ENCODE measurements at places on chromosomes 12 and 14. TPM values are rescaled to one million over a fixed set of nuclear protein-coding genes. Genes with fewer than 3 reads are reported as not detected.

Gene PTGER2
- total RNA-seq: 67.9 TPM

GRCh38 chr12:114430306-114430705 lies 24.4 kb upstream of the TBX5 start:
- no peak for DNase-seq

- no peak for DNase-seq
These were observed 163.3 kb upstream of the NTF3 start for GRCh38 chr12:5268424-5269210.

DNA sequence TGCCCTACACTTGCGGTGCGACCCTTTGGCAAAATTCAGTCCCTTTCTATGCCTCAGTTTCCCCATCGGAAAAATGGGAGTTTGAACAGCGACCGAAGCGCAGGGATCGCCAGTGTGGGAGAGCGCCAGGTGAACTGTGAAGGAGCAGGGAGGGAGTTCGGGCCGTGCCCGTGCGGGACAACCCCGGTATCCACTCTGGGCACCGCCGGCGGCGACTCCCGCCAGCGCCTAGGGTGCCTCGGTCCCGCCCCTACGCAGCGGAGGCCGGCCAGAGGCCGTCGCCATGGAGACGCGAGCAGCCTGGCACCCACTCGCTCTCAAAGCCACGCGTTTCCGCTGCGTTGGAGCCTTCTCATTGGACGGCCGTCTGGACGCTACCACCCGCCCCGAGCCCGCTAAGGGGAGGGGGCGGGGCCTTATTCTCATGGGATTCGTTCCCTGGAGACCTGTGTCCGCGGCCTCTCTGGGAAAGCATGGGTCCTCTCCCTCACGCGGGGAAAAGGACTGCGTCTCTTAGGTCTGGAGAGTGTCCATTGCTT lies 729 bp upstream of the MLEC start:
- DNase-seq: peak; percentile 97

DNA sequence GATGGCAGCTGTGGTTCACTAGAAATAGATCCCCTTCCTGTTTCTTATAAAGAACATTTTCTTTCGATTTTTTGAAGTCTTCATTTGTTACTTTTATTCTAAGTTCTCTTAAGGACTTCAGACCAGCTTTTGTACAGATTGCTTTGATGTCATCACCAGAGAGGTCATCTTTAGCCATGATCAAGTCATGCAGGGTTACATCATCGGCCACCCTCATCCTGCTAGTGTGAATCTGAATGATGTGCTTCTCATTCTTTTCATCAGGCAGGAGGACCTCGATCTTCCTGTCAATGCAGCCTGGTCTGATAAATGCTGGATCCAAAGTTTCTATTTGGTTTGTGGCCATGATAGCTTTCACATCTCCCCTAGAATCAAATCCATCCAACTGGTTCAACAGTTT lies 706.7 kb downstream of the RERGL start:
- no peak for DNase-seq

DNA sequence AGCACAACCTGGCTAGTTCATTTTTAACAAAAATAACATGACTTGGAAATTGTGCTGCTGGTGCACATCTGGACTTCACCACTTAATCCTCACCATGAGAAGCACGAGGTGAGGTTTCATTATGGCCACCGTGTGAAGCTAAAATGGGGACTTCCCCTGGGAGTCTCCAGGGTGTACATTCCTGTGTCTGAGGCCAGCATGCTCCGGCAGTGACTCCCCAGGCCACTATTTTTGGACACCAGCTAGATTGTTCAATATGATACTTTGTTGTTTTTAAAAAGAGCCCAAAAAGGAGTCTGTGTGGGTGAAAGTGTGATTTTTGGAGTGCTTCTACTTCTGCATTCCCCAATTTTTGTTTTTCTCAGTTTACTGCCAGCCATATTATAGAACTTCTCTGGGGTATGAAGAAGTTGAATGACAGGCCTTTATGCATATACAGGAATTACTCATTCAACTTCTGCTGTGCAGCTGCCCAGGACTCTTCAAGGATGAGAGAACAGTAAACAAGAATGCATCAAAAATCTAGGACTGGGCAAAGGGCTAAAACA lies 16.9 kb upstream of the AICDA start:
- no peak for DNase-seq

GRCh38 chr14:74261288-74261687 lies 22.0 kb downstream of the VSX2 start:
- DNase-seq: no peak

DNA sequence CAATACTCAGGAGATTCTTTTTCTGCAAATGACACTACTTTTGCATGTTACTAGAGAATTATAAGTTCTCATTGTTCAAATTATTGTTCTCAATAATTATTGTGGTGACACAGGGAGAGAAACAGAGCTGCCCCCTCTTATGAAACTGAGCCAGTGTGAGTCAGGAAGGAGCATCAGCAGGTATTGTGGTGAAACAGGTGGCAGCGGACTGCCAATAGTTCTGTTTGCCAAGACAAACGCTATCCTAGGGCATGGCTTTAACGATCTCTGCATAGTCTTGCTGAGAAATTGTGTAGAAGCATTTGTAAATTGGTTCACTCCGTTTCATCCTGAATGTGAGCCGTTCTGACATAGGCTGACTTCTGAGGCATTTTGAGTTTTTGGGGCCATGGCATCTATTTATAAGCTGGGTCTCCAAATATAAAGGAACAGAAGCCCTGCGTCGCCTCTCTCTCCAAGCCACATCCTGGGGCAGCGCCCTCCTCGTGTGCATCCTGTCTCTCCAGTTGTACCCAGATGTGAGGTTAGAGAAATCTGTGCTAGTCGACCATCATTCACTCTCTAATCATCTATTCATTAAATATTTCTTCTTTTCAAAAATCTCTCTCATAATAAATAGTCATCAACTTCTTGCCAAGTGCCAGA lies 15.8 kb upstream of the PPP4R4 start:
- DNase-seq: no peak

Gene LRRK2
- total RNA-seq: not detected

Gene ZNF10
- total RNA-seq: 5.1 TPM

DNA sequence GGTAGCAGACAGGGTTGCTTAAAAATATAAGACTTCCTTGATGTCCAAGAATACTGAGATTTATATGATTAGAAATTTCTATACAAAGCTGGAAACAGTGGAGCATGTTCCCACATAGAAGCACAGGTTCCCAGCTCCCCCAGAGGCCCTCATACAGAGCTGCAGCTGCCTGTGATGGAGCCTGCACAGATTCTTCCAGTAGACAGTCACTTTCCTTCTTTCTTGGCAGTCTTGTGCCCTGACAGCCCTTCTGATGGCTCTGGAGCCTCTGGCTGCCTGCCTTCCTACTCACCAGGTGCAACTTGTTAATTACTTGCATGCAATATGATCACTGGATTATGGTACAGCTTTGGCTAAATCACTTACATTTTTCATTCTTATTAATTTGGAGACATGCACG lies 44.4 kb downstream of the BICD1 start:
- no peak for DNase-seq

GRCh38 chr12:124279315-124279714 lies 15.6 kb upstream of the RFLNA start:
- no peak for DNase-seq

- no peak for DNase-seq
These were observed 122.1 kb downstream of the TTLL5 start for GRCh38 chr14:75783184-75783583.

Gene DHRS1
- total RNA-seq: 7.5 TPM

DNA sequence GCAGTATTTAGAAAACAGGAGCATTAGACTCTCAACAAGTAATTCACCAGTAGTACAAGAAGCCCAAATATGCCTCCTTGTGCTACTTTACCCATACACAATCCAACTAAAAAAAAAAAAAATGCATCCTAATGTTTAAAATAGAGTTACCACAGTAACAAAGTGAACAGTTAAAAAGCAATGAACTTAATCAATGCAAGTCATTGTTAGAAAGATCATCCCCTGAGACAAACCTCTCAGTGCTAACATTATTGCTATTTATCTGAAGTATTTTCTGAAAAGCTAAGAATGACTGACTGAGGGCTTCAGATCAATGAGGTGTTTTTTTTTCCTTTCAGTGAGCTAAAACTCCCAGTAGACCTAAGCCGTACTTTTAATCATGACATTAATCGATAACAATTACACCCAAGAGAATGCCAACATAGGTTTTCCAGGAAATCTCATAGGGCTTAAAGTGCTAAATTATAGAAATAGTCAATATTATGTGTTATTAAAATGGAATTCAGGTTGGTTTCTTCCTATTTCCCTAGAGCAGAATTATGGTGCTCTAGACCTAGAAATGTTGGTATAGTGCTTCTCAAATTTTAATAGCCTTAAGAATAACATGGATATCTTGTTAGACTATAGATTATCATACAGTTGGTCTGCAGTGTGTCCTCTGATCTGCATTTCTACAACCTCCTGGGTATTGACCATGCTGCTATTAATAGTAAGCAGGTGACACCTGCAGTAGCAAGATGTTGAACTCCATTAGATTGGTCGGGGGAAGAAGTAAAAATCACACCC lies 123.0 kb downstream of the PRKD1 start:
- DNase-seq: no peak

Gene CLEC1A
- total RNA-seq: not detected

DNA sequence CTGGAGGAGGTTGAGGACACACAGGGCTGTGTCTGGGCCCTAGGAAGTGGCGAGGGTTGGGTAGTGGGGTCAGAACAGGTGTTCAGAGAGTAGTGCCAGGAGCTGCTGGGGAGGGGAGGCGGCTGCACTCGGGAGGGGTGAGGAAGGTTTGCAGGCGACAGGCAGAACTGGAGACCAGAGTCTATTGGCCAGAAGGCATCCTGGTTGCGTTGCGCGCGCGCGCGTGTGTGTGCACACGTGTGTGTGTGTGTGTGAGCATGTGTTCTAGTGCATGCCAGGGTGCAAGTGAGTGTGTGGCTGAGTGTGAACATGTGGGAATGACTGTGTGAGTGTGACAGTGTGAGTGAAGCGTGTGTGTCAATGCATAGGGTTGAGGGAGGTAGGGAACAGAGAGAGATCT lies 86.4 kb downstream of the CCDC92 start:
- no peak for DNase-seq

- DNase-seq: no peak
These were observed 102.5 kb downstream of the SLC41A2 start for GRCh38 chr12:104855599-104855998.

DNA sequence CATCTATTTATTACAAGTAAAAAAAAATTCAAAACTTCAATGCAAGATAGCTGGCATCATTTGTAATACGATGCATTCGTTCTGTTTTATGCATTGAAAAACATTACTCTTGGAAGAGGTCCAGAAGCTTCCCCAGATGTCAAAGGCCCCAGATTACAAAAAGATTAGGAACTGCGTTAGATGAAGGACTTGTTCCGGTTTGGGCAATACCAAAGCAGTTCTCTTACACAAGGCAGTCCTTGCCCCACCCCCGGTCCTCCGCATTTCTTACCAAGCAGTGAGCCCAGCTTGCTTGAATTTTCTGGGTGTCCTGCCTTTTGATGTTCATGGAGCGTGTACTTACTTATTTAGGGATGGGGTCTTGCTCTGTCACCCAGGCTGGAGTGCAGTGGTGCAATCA lies 4.8 kb upstream of the HVCN1 start:
- DNase-seq: no peak

GRCh38 chr12:9992296-9992695 lies 6.6 kb downstream of the CLEC1B start:
- DNase-seq: no peak

DNA sequence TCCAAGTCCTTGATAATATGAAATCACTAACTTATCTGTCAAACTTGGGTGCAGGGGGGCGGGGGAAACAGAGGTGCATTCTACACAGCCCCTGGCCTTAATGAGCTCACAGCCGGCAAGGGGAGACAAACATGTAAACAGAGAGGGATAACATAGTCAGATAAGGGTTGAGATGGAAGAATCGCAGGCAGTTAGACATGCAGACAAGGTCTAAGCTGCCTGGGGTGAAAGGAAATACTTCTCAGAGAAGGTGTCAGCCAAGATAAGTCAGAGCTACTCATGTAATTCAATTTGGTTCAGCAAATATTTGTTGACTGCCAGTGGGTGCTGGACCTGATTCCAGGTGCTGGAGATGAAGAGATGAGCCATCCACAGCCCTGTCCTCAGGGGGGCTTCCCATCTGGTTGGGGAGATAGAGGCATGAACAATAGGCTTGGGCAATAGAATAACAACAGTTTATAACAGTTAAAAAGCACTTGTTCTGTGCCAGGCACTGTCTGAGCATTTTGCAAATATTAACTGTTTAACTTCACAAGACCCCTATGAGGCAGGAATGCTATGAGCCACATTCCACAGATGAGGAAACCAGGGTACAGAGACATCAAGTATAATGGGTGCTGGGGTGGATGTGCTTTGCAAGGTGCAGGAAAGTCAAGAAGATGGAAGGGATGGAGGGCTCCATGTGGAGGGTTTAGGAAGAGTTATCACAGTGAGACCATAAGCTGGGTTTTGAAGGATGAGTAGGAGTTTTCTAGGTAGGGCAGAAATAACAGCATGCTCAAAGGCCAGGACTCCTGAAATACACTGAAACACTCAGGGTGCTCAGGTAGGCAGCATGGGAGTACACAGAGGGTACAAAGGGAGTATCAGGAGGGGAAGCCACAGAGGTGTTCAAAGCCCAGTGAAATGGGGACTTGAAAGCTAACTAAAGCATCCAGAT lies 79.0 kb downstream of the WSCD2 start:
- no peak for DNase-seq

DNA sequence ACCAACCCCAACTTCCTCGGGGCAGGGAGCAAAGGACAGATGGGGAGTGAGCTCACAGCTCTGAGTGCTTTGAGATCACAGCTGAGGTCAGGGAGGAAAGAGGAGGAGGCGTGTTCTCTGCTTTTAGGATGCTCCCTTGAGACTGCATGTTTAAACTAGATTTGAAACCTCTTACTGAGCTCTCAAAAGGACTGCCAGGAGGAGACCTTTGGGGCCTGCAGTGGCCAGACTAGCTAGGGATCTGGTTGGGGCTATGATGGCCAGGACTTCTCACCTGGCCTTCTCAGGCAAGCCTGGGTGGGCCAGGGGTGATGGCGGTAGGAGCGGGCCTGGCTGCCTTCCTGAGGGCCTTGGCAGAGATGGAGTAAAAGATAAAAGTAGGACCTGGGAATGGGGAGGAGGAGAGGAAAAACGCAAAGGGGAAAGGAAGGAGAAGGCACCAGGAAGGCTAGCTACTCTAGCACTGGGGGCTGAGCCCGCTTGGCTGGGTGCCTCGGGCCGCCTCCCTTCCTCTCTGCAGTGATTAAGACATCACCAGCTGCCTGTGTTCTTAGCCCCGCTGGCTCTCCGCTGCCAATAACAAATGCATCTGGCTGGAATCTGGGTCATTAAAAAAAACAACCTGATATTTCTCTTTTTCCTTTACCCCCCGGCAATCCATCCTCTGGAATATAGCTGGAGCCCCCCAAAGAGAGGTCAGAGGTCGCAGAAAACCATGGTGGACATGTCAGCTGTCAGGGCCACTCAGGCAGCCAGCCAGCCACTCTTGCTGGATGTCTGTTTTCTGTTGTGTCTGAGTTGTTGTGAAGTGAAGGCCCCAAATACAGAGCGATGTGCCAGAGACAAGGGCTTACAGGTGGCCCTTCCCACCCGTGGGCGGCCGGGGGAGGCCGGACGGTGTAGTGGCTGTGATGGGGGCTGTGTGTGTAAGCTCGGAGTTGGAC lies 141.3 kb downstream of the TSPAN9 start:
- DNase-seq: no peak

- DNase-seq: no peak
These were observed 7.6 kb downstream of the AJUBA start for GRCh38 chr14:22974530-22975313.
